ENCODE measurements at places on chromosomes 13 and 19.

DNA sequence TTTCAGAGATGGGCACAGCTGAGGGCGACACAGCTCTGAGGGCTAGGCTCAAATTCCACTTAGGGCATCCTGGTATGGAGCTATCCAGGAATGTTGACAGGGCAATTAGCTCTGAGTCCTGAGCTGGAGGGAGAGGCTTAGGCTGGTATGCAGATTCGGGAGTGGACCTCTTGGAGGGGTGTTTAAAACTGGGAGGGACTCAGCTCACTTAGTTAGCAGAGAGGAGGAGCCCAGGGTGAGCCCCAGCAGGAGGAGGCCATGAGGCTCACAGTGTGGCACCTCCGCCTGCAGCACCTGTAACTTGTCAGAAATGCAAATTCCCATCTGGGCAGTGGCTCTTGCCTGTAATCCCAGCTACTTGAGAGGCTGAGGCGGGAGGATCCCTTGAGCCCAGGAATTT is 10.2 kb upstream of the NOP53 start:
- DNase-seq, result no peak

DNA sequence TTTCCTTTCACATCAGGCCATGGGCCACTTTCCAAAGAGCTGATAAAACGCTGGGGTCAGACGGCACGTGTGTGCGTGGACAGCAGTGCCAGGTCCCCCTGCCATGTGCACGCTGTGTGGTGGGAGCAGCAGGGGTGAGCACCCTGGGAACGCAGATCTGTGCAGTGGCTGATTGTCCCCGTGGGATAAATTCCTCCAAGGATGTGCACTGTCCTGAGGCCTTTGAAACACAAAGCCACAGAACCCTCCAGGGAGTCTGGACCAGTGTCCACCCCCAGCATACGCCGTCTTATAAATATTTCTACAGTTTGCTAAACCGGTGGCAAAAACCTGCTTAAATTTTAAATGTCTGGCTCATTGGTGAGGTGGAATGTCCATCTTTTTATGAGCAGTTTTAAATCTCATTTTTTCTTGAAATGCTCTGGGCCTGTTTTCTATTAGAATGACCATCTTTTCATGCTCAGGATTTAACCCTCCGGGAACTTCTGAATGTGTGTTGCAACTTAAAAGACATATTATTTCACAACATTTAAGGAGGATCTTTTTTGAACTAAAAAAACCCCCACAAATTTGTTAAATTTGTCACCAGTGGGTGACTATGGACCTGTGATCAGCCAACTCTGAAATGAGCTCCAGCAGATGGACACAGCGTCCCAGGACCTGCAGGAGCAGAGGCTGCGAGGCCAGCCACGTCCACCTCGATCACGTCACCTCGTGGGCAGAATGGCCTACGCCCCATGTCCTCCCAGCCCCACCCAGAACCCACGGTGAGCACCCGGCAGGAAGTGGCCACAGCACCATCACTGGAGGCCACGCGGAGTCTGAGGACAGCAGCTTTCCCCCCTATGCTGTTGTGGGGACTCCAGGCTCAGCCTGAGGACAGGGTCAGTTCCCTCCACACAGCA is 68.6 kb downstream of the RASA3 start:
- DNase-seq, result no peak

DNA sequence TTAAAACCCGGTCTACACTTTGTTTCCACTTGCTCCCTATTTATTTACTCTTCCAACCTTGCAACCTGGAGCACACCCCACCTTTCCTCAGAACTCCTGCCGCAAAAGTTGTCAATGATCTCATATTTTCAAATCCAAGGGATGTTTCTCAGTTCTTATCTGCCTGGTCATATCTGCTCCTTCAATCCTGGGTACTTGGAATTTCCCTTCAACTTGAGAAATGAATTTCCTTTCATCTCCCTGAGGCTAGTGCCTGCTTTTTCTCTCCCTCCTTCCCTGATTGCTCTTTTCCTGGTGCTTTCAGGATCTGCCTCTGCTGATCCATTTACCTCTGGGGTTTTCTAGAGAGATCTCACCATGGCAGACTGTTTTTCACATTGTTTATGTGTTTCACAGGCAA is 154.8 kb upstream of the IRS2 start:
- no peak for DNase-seq

DNA sequence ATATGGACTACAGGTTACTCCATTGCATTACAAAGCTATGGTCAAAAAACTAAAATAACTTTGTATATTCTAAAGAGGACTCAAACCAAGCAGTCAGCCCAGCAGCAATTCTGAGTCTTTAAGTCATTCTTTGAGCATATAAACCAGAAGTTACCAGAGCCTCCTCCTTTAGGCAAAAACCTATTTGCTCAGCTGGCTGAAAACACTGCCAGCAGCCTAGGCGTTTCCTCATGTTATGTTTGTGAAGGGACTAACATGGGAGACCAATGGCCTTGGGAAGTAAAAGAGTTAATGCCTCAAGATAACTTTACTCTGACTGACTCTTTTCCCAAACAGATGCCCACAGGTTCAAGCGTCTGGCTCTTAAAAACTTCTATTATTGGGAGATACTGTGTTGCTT is 45.3 kb downstream of the ZNF626 start:
- DNase-seq, result no peak

DNA sequence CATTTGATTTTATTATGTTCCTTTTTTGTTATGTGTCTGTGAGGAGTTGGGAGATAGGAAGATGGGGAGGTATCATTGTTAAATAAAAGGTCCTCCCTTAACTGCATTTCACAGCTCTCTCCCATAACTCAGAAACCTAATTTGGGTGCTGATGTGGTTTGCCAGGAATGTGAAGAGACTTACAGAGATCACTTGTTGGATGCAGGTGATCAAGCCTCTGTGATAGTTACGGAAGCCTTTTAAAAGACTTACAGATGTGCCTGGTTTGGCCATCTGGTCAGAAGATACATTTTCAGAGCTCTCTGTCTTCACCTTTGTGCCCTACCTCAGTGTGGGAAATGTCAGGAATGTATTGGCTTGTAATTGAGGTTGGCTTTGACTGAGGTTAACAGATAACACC is 146.1 kb downstream of the STOML3 start:
- DNase-seq, result no peak

GRCh38 chr19:4101496-4101770 is 22.5 kb downstream of the MAP2K2 start:
- DNase-seq, result no peak

GRCh38 chr19:38211151-38211591 is 12.9 kb downstream of the DPF1 start:
- no peak for DNase-seq

DNA sequence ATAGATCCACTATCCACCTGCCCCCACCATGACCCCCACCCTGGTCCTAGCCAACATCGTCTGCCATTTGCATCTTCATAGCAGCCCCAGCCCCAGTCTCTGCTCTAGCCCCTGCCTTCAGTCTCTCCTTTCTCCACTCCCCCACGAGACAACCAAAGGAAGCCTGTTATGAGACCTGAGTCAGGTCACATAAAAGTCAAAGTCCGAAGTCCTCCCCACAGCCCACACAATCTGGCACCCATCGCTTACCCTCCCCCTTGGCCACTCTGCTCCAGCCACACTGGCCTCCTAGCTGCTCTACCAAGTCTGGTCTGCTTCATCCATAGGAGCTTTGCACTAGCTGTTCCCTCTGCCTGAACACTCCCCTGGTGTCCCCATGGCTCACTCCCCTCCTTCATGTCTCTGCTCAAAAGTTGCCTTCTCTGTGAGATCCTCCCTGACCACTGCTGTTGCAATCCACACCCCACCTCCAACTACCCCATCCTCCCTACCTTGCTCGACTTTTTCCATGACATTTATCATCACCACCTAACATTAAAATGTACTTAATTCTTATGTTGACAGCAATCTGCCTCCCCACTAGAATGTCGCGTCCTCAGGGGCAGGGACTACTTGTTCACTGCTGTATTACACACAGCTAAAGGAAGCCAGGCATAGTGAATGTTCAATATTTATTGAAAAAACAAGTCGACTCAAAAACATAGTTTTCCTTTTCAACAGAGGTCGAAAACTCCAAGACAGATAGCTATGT is 1.2 kb upstream of the PLEKHG2 start:
- no peak for DNase-seq

GRCh38 chr19:49749771-49750170 is 13.3 kb downstream of the TSKS start:
- DNase-seq, result no peak
